Eye (tissue), 1 donor: ENCODE measurements at places on chromosomes 6 and 20.

GRCh38 chr6:108492131-108492766, 68.5 kb upstream of the FOXO3 start:
- peak; percentile 67 for DNase-seq

DNA sequence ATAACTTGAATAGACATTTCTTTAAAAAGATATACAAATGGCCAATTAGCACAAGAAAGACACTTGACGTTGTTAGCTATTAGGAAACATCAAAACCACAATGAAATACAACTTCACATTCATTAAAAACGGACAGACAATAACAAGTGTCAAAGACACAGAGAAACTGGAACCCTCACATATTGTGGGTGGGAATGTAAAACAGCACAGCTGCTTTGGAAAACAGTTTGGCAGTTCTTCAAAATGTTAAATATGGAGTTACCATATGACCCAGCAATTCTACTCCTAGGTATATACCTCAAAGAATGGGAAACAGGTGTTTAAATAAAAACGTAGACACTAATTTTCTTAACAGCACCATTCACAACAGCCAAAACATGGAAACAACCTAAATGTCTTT, 100.5 kb upstream of the SLC22A23 start:
- no peak for DNase-seq

DNA sequence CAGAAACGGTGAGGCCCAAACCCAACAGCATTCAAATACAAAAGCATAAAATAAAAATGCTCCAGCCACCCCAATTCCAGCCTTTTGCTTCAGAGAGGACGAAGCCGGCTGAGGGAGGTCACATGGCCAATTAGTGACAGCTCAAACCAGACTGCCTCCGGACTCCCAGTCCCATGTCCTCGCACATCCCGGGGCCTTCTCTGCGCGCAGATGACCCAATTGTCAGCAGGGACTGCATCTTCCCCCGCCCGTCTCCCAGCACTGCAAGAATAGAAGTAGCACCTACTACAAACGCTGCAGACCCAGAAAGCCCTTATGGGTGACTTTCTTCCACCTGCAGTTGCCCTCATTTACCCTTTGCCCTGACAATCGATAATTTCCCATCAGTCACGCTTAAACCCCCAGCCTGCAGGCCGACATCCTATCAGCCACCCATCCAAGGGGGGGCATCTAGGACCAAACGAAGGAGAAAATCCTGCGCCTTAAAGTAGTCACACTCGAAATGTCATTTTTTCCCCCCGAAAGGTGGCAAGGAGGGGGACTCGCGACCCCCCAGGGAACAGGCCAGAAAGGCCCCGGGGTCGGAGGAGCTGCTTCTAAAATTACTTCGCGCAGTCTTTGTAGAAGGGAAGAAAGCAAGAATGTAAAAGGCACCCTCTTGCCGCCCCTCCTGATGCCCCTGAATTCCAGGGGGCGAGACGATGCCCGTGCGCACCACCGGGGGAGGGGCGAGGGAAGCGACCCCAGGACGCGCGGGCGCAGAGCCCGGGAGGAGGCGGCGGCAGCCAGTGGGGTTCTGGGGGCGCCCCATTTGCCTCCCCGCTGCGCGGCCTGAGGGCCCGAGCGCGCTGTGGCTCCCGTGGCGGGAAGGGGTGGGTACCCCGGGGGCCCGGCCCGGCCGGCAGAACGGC, 792 bp downstream of the SLC23A2 start:
- peak; percentile 80 for DNase-seq

DNA sequence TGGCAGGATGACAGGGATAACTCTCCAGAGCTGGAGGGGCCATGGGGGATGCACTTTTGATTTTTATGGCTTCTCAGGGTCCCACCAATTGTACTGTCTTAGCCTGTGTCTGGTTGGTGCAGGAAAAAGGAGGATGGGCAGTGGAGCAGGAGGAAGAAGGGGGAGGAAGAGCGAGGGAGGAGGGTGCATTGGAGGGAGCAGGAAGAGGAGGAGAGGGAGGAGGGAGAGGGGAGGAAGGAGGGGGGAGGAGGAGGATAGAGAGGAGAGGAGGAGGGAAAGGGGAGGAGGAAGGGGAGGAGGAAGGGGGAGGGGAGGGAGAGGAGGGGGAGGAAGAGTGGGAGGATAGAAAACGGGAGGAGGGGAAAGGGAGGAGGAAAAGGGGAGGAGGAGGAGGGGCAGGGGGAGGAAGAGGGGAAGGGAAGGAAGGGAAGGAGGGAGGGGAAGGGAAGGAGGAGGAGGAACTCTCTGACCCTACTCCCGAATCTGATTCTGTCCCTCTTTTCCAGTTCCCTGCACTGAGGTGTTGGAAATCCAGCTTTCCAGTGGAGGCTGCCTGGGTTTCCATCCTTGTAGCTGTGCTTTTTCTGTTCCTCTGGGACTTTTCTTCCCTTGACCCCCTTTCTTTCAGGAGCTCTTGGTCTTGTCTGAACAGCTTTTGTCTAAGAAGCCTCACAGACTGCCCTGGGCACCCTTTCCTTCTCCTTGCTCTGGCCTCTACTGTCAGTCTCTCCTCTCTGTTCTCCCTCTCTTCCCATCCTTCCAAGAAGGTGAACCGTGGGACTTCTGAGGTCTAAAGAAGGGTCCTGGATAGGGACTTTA, 149.4 kb downstream of the DHX35 start:
- DNase-seq, result no peak

- no peak for DNase-seq
Observed at GRCh38 chr20:35739294-35740163, 2.5 kb downstream of the RBM39 start.
